ENCODE measurements at places on chromosomes 1 and 21. TPM values are rescaled to one million over a fixed set of nuclear protein-coding genes. Genes with fewer than 3 reads are reported as not detected.
A peak's percentile ranks its signal among the peaks of the same experiment; 100 is the strongest.

GRCh38 chr1:3968851-3969250 is 68.8 kb upstream of the C1orf174 start:
- no peak for ATAC-seq

Gene ZNF672
- total RNA-seq = 27.9 TPM

DNA sequence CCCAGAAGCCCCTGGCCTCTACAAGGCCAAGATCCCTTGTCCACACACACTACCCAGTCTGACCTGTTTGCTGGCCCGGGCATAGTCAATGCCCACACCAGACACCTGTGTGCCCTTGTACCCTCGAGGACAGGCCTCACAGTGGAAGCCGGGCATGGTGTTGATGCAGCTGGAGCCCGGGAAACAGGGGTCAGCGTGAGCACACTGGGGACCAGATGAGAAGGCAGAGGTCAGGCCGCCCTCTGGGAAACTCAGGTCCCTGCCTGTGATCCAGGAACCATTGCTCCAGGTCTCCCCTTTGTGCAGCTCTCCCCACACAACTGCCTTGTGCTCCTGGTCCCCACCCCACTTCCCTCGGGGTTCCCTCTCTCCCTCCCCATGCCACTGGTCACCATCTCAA is 5.5 kb downstream of the THBS3 start:
- ATAC-seq = no peak

Gene NUP210L
- total RNA-seq = 0.26 TPM

DNA sequence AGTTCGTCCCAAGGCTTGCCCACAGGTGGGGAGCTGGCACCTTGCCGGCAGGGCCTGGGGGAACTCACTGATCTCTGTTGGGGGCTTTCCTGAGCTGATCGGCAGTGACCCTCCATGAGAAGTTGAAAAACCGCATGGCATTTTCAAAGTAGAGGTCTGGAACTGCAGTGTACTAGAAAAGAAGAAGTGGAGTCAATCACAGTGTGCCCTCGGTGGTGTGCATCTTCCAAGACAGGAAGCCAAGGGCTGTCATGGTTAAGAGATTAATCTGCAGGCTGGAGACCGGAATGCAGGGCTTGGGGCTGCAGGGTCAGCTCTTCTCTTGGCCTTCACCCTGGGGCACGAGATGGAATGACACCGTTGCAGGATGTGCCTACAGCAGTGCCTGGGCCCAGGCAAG is 56.8 kb downstream of the ECE1 start:
- no peak for ATAC-seq

GRCh38 chr1:76160225-76160624 is 85.7 kb downstream of the ST6GALNAC3 start:
- ATAC-seq = no peak

- peak; percentile 4 for ATAC-seq
Measured at GRCh38 chr1:2584686-2585317, 1.8 kb upstream of the PRXL2B start.

Gene PDPN
- 8.7 TPM for total RNA-seq

Gene OXCT2
- 0.78 TPM for total RNA-seq

DNA sequence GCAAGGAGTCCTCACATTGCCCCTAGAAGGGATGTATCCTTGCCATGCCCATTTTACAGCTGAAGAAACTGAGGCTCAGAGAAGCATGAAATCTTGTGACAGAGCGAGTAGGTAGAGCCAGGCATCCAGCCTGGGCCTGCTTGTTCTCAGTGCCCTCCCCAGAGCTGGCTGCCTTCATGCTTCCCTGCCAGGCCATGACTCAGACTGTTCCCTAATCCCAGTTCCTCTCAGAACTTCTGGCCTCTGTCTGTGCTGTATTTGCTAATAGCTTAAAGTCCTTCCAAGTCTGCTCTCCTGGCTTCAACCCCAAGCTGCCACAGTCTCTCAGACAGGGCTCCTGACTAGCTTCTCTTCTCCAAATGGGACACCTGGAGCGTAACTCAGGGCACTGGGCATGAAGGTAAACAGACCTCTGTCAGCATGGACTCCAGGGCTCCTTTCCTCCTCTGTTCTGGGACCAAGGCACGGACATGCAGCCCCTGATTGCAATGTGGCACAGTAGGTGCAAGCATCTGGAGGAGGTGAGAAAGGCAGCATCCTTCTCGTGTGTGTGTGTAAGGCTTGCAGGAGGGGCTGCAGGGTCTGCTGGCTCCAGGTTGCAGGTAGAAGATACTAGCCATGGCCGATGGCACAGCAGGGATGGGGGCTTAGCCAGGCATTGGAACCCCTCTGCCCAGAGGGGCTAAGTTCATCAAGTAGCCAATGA is 122.7 kb downstream of the HMGB4 start:
- ATAC-seq = no peak

Gene SH2D1B
- total RNA-seq = not detected

Gene CHODL
- 0.18 TPM for total RNA-seq

Gene LRRC3
- total RNA-seq = 3.0 TPM

Gene MX2
- 1.4 TPM for total RNA-seq

GRCh38 chr1:9404117-9404914 is 111.6 kb downstream of the SPSB1 start:
- ATAC-seq = no peak

DNA sequence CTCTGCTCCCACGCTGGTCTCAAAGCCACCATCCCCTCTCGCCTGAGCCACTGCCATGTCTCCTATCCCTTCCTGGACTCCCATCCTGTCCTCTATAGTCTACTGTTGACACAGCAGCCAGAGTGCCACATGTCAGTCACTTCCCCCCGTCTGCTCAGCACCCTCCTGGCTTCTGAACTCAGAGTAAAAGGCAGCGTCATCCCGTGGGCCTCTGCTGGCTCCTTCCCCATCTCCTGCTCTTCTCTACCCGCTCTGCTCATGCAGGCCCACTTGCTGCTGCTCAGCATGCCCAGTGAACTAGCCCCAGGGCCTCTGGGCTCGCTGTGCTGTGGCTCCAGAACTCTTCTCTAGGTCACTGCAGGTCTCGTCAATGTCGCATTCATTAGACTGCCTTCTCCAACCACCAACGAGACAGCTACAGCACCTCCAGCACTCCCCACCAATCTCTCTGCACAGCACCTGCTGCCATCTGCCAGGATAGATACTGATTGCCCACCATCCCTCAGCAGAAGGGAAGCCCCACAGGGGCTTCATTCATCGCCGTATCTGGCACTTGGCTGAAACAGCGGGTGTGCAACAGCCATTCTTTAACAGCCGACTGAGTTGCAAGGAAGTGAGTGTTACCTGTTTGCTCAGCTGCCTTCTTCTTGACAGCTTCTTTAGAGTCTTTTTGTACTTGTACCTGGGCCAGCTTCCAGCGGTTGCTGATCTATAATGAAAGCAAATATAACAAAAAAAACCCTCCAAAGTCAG is 11.8 kb upstream of the SRM start:
- ATAC-seq = no peak

Gene PLA2G2F
- 1.7 TPM for total RNA-seq

DNA sequence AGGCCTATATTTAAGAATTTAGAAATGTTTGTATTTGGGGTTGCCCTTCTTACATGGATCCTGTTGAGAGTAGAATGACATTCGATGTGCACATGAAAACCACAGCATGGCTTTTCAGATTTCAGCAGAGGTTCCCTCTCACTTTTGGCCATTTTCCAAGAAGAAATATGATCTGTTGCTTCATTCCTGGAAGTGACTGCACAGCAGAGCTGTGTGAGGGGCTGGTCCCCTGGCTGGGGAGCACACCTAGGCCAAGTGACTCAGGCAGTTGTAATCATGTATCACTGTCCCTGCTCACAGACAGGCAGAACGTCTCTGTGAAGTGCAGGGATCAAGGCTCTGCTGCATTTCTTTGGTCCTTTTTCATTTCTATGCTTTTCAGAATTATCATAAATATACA is 32.3 kb downstream of the AGT start:
- peak; percentile 43 for ATAC-seq

GRCh38 chr1:34425785-34426184 is 249.1 kb downstream of the C1orf94 start:
- ATAC-seq = no peak

Gene FAM163A
- total RNA-seq = 4.8 TPM

DNA sequence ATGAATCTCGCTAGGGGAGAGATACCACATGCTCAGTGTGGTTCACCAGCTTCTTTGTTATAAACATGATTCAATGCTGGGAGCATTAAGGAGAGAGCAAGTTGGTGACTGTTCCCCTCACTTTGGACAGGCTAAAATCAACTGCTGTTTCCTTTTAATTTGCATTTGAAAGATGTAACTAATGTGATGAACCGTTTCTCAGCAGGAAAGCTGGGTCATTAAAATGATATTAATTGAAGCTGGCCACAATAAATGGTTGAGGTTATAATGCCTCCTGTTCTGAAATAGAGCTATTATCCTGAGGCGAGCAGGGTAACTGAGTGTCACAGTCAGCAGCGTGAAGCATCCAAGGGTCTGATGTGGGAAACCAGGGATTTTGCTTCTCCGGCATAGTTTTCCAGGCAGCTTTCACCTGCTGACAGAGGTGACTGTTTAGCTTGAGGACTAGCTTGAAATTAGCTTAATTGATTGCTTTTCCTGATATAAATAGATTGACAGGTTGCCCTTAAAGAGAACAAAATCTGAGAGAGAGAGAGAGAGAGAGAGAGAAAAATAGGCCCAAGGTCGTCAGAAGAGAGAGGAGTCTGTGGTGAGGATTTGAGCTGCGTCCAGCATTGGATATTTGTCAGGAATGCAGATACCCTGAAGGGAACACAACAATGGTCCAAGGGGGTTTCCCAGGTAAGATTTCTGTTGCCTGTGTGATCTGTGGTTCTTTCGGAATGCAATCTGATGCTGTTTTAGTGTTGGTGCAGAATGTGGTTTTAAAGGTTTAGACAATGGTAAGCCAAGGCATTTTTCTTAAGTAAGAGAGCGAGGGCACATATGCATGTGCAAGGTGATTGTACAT is 209.7 kb downstream of the PATJ start:
- ATAC-seq = peak; percentile 96

DNA sequence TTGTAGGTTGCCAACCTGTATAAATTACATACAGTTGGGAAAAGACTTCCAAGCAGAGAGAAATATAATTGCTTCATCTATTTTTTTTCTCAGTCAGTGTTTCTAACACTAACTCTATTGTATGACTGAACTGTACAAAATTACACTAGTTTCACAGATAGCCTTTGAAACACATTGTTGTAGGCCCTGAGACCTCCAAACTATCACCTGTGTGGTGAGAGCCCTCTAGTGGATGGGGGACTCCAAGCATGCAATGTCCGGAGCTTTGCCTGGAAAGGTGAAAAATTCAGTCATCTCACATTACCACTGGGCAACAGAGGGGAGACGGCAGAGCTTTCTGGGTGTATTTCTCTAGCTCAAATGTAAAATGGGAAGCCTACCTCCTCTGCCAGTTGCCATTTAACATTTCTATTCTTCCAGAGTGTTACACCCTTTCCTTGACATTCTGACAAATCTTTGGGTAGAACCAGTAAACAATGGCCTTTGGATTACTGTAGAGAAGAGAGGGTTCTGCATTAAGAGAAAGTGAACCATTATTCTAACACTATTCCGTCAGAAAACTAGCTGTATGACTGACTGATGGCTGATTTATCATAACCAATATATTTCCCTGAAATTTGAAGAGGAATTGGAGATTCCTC is 212.2 kb downstream of the LYPLAL1 start:
- no peak for ATAC-seq

Gene S100A1
- total RNA-seq = 3.7 TPM

GRCh38 chr1:9652379-9653209 is 1.1 kb downstream of the PIK3CD start:
- ATAC-seq = no peak

Gene SEC16B
- not detected for total RNA-seq

GRCh38 chr1:41626146-41626545 is 141.7 kb upstream of the EDN2 start:
- no peak for ATAC-seq

Gene CR1L
- not detected for total RNA-seq

- peak; percentile 36 for ATAC-seq
Measured at GRCh38 chr1:24643363-24644099, 429 bp downstream of the SRRM1 start.

Gene PRRC2C
- 106 TPM for total RNA-seq

Gene KRTAP13-1
- not detected for total RNA-seq

- no peak for ATAC-seq
Measured at GRCh38 chr1:234106032-234106431, 201.6 kb downstream of the SLC35F3 start.

Gene MAGOH
- 138 TPM for total RNA-seq

DNA sequence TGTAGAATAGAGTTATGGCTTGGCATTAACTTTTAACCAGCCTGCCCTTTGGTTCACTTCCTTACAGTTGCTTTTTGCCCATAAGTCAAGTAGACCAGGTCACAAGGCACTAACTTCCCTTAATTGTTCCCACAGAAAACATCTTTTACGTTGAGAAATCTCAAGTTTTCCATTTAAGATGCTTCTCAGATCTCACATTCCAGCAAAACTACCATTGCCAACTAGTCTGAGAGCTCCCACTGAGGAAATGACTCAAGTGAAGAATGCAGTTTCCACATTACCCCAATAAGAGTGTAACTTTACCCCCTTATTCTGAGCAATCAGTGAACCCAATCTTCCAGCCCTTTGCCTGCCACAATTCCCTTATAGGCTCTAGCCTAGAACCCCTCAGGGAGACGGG is 502.2 kb upstream of the OLFM3 start:
- ATAC-seq = no peak

GRCh38 chr1:16441282-16441665 is 750 bp downstream of the NECAP2 start:
- no peak for ATAC-seq

- no peak for ATAC-seq
Measured at GRCh38 chr1:32868085-32868484, 2.6 kb downstream of the FNDC5 start.

- no peak for ATAC-seq
Measured at GRCh38 chr1:234776876-234777855, 167.2 kb upstream of the IRF2BP2 start.

GRCh38 chr1:42944246-42944928 is 14.3 kb downstream of the SLC2A1 start:
- ATAC-seq = no peak

Gene SGIP1
- 66.0 TPM for total RNA-seq

Gene NEXN
- 2.7 TPM for total RNA-seq

GRCh38 chr1:231803353-231803752 is 176.8 kb downstream of the DISC1 start:
- no peak for ATAC-seq

Gene C1QB
- total RNA-seq = not detected

Gene PPM1J
- total RNA-seq = 0.48 TPM
